ENCODE measurements at places on chromosomes 2 and 18. TPM values are rescaled to one million over a fixed set of nuclear protein-coding genes. Genes with fewer than 3 reads are reported as not detected.

The C1QL2 gene
- total RNA-seq: 0.03 TPM

GRCh38 chr18:63042351-63042750 is 277.2 kb downstream of the BCL2 start:
- no peak for DNase-seq

The KIF1A gene
- total RNA-seq: 0.14 TPM

DNA sequence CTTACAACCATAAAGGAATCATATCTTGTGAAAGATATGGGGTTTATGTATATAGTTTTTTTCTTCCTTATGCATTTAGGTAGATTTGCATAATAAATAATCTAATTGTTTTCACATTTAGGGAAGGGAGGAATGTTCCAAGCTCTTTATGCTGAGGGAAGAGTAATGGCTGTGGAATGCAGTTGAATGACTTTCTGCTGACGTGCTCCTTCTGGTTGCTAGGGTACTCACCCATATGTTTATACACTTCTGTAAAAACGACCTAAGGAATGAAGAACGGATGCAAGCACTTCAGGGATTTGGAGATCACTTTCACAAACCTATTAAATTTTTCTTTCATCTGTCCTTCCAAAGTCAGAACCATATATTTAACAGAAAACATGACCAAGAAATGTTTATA is 29.2 kb upstream of the PPP4R1 start:
- peak; percentile 96 for DNase-seq

GRCh38 chr18:69157906-69158305 is 242.8 kb upstream of the DOK6 start:
- no peak for DNase-seq

DNA sequence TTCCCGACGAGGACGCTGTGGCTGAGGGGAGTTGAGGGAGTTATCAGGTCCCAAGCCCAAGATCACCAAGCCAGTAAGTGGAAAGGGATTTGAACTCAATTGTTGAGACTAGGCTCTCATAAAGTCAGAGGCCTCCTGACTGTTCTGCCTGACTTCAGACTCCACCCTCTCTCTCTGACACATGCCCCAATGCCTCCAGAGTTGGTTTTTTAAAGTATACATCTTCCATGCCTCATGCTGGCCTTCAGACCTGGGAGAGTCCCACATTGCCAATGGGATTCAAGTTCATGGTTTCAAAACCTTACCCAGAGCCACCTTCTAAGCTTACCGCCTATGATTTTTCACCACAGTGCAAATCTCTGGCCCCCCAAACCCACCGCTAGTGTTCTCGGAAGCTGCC is 100.8 kb downstream of the RTN4 start:
- DNase-seq: no peak

The PLEK gene
- not detected for total RNA-seq

GRCh38 chr2:63981702-63982103 is 37.5 kb downstream of the VPS54 start:
- no peak for DNase-seq

The MEP1B gene
- total RNA-seq: not detected

The GCKR gene
- not detected for total RNA-seq

The CCDC141 gene
- not detected for total RNA-seq

The C2orf15 gene
- 0.23 TPM for total RNA-seq

DNA sequence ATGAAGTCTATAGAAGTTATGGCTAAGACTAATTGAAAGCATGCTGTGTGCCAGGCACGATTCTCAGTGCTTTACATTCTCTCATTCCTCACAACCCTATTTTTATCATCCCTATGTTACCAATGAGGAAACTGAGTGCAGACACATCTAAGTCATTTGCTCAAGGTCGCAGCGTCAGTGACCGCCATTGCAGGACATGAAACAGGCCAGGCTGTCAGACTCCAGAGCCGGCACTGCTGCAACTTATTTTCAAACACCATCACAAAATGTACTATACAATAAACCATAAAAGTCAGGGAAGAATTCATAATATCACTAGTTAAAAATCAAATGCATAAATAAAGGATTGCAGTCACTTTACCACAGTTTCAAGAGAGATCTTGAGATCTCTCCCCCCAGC is 5.6 kb downstream of the STK39 start:
- no peak for DNase-seq

GRCh38 chr2:134389381-134389780 is 135.5 kb downstream of the MGAT5 start:
- no peak for DNase-seq

The HOXD9 gene
- 0.53 TPM for total RNA-seq

The C2orf66 gene
- total RNA-seq: not detected

The ZAP70 gene
- total RNA-seq: 0.47 TPM

GRCh38 chr2:79862756-79863155 is 349.9 kb downstream of the CTNNA2 start:
- no peak for DNase-seq

The IWS1 gene
- total RNA-seq: 39.5 TPM

The GCG gene
- not detected for total RNA-seq

- no peak for DNase-seq
These were observed 122.8 kb downstream of the TMEM18 start for GRCh38 chr2:554444-554843.

DNA sequence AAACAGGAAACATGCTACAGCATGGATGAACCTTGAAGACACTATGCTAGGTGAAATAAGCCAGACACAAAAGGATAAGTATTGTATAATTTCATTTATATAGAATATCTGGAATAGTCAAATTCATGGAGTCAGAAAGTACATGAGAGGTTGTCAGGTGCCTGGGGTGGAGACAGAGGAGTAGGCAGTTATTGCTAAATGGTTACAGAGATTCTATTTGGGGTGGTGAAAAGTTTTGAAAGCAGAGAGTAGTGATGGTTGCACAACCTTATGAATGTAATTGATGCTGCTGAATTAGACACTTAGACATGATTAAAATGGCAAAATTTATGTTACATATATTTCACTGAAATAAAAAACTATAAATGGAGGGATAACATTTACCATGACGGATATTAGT is 197.4 kb downstream of the VAPA start:
- no peak for DNase-seq

DNA sequence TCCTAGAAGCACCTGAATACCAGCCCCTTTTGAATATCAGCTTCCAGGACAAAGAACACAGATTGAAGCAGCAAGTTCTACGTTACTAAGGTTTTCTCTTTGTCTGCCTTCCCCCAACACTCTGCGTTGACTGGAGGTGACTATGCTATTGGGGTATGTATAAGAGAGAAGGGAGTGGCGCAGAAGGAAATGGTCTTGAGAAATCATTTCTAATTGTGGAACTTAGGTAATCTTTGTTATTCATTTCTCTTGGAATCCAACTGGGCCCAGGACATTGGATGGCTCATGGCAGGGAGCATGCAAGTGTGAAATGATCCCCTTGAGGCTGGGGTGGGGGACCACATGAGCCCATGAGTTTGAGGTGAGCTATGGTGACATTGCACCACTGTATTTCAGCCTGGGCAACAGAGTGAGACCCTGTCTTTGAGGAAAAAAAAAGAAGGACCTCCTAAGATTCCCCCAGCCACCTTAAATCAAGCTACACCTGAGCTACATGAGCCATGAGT is 29.7 kb downstream of the XDH start:
- DNase-seq: peak; percentile 98

The TRPM8 gene
- 0.07 TPM for total RNA-seq

DNA sequence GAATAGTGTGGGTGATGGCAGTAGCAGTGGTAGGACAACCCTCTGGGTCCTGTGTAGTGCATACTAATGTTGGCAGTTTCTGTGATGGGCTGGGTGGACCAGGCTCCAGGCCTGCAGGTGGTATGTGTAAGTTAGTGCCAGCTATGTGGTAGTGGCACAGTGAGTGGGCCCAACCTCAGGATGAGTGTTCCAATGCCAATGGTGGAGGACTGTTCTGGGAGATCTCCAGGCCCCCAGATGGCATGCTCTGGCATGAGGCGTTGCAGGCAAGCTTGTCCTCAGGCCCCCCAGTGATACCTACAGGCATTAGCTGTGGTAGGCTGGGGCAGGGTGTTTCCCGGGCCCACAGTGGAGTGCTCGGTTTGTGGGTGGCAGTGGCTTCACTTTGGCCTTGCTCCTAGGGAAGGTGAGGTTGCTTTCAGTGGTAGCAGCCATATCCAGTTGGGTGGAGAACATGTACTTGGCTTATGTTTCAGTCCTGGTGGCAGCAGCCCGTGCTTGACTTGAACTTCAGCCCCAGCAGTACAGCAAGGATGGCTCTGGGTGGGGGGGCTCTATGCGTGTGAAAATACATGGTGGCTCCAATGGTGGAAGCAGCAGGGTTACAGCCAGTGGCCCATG is 32.4 kb downstream of the TEX51 start:
- DNase-seq: no peak

The PIEZO2 gene
- total RNA-seq: 0.10 TPM

DNA sequence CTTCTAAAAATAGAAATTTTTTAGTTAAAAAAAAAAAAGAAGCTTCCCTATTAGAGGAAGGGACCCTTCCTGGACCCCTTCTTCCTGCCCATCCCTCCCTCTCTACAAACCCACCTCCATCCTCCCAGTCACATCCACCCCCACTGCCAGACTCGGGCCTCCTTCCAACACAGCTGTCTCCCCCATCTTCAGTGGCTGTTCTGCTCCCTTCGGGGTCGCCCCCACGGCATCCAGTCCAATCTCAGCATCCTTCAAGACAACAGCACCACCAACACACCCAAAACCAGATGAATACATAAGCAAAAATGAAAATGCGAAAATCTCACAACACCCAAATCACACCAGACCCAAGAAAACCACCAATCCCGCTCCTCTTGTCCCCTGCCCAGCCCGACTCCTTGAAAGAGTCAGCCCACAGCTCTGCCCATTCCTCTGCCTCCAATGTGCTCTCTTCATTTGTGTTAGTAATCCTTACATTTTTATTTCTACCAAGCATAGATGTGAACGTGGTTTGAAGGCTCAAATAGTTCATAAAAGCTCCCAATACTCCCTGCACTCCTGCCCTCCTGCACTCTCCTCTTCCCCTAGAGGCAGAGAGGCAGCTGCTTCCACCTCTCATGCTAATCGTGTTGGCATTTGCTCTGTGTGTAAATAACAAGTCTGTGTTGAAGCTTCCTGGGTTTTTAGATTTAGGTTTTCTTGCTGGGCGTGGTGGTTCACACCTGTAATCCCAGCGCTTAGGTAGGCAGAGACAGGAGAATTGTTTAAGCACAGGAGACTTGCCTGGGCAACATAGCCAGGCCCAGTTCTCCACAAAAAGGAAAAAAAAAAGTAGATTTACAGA is 37.0 kb downstream of the MAL start:
- no peak for DNase-seq

GRCh38 chr2:166188084-166188483 is 60.3 kb upstream of the SCN1A start:
- no peak for DNase-seq

The FOXI3 gene
- not detected for total RNA-seq

DNA sequence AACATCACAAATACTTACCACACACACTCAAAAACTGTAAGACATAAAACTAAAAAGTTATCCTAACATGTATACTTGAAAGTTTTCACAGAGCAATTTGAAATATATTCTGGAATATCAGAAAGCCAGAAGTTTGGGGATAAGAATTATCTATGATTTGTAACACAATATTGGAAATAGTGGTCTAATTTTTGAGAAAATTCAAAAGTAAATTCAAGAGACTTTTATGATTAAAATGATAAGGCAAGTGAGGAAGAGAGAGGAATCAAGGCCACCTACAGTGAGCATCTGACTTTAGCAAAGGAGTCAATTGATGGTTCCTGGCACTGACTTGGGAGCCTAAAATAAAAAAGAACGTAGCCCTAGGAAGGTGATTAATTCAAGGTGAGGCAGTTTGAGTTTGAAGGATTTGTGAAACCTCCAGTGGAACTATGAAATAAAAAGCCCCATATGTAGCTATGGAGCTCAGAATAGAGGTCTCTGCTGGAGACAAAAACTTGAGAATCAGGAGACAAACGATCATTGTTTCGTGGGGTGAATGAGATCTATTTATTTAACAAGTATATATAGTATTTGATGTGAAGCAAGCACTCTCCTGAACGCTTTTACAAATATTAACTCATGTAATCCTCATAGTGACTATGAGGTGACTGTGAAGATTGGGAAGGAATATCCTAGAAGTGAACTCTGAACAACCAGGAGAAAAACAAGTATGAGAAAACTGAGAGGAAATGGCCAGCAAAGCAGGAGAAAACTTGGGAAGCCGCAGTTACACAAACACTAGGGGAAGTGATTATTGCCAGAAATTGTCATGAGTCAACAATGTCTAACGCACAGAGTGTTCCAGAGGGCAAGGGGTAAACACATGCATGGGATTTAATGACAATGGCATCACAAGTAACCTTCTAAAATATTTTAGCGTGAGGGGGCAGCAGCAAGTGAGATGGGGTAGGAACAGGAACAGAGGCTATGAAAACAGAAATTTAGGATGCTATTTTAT is 12.8 kb downstream of the TFPI start:
- DNase-seq: peak; percentile 89

The TTL gene
- total RNA-seq: 48.5 TPM

The ITPRIPL1 gene
- 0.73 TPM for total RNA-seq

DNA sequence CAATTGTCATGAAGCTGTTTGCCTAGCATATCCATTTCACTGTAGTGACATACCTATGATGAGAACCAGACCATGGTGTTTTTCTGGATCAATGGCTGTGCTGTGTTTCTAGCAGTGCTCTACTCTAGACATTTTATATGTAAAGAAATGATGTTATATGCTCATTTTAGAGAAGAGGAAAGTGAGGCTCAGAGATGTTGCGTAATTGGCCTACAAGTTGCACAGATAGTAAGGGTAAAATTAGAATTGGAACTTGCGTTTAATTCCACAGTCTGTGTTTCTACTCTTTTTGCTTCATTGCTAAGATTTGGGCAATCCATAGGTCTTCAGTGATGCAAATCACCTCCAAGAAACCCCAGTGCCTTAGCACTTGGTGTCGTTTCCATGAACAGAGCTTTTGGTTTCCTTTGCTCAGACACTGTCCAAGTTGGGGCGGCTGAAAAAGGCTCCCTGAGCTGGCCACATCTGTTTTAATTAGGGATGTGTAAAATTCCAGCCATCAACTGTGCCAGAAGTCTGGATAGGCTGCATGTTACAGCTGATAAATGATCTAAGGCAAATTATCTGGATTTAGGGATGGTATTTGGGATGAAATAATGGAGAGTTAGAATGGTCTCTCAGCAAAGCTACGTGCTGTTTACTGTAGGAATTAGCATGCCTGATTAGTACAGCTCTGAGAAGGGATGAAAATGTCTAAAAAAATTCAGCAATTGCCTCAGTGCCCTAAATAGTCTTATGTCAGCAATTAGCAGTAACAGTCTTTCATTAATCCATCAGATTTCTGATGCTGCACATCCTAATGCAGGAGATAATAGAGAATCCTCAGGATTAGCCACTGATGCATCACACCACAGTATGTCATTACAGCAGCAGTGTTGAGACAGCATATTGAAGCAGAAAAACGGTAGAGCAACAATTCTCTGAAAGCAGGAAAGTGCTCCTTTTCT is 65.3 kb downstream of the PTPRM start:
- no peak for DNase-seq

All from HT1080 (cell line).